ENCODE measurements at places on chromosomes 11 and 22.

DNA sequence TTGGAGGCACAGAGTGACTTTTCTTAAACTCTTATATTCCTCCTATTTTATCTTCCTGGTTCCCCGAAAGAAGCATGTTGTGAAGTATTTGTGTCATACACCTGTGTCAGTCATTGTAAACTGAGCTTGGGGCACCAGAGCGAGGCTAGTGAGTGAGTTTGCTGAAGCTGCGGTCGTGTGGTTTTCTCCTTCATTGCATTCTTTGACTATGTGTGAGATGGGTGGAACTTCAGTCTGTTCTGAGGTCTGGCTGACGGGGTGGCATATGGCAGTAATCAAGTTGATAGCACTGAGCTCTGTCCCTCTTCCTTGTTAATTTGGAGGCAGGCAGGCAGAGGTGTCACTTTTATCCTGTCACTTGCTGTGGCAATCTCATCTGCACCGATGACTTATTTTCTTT lies 4.2 kb downstream of the VPS26B start:
- no peak for DNase-seq

GRCh38 chr11:59802639-59803176 lies 7.9 kb downstream of the MRPL16 start:
- no peak for DNase-seq

DNA sequence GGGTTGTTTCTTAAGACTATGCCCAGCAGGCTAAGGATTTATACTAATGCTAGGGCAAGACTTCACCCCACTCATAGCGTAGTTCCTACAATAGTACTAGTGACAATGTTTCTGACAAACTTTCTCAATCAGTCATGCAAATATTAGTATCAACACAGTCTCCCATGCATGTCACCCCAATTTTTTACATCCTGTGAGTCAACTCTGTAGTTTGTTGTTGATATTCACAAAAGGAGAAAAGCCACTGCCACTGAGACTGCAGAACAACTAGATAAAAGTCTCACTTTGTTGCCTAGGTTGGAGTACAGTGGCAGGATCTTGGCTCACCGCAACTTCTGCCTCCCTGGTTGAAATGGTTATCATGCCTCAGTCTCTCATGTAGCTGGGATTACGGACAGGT lies 155.2 kb downstream of the RBFOX2 start:
- DNase-seq, result no peak

DNA sequence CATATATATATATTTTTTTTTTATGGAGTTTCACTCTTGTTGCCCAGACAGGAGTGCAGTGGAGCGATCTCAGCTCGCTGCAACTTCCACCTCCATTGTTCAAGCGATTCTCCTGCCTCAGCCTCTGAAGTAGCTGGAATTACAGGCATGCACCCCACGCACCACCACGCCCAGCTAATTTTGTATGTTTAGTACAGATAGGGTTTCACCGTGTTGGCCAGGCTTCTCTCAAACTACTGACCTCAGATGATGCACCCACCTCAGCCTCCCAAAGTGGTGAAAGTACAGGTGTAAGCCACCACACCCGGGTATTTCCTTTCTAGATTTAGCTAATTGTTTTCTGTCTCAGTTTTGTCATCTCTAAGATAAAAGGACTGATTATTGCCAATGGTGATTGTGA lies 821.1 kb downstream of the CNTN5 start:
- no peak for DNase-seq

- DNase-seq, result no peak
Measured at GRCh38 chr11:64120951-64121569, 44.9 kb downstream of the MACROD1 start.

GRCh38 chr11:66933531-66933930 lies 24.7 kb downstream of the PC start:
- DNase-seq, result no peak

DNA sequence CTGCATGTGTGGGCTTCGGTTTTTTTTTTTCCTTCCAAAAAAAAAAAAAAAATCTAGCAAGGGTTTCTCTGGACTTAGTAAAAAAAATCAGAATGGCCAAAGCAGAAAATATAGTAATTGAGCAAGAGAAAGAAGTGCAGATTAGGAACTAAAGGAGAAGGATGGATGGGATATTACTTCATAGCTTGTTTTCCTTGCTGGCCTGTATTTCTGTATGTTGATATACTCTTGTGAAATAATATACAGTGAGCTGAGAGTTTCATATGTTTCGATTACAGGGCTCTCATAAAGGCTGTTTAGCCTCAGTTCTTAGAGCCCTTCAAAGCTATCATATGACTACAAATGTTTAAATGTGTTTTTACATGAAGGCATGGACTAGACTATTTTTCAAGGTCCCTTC lies 34.3 kb upstream of the NFRKB start:
- DNase-seq, result no peak

- DNase-seq, result no peak
Measured at GRCh38 chr22:22474733-22475132, 33.8 kb downstream of the ZNF280B start.

DNA sequence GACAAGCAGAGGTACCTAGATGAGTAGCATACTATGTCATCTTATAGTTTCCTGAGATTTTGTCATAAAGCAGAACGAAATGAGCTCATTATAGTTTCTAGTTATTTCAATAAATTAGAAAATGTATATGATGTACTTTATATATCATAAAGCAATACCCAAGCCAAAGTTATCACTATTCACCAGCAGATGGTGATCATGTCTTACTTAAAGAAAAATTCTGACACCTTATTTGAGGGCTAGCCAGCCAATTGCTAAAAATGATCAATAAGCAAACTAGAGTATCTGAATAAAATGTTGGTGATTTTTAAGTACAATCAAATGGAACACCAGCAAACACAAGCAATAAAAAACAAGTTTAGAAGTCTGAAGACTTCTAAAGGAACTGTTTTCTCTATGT lies 44.1 kb downstream of the RSF1 start:
- no peak for DNase-seq

- peak; percentile 5 for DNase-seq
Measured at GRCh38 chr22:38468443-38469305, 778 bp downstream of the KDELR3 start.

GRCh38 chr22:19442166-19442565 lies 5.3 kb downstream of the C22orf39 start:
- no peak for DNase-seq

DNA sequence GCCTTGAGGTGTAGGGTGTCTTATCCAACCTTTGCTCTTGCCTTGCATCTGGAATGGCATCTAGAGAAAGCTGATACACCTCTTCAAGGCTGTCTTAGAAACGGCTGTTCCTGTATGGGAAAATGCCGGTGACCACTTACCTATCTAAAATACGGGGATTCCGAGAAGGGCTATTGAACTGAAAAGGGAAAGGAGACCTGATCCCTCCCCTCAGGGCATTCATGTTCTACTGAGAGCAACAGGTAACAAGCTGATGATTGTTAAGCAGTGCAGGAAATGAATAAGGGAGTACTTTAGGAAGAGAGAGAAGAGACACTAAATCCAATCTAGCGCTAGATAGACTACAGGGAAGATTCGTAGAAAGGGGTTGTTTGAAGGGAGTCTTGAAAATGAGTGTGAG lies 1388.1 kb downstream of the FAM181B start:
- no peak for DNase-seq

- DNase-seq, result no peak
Measured at GRCh38 chr11:130141561-130142341, 17.8 kb upstream of the ST14 start.
